T47D (cell line): ENCODE measurements at places on chromosomes 6 and 20.
A peak's percentile ranks its signal among the peaks of the same experiment; 100 is the strongest.

GRCh38 chr6:166621114-166621540, 5.9 kb downstream of the RPS6KA2 start:
- DNase-seq: no peak

- DNase-seq: no peak
Observed at GRCh38 chr6:105326833-105327770, 75.8 kb downstream of the PREP start.

- peak; percentile 69 for DNase-seq
Observed at GRCh38 chr20:19212821-19213502, 520 bp downstream of the SLC24A3 start.

DNA sequence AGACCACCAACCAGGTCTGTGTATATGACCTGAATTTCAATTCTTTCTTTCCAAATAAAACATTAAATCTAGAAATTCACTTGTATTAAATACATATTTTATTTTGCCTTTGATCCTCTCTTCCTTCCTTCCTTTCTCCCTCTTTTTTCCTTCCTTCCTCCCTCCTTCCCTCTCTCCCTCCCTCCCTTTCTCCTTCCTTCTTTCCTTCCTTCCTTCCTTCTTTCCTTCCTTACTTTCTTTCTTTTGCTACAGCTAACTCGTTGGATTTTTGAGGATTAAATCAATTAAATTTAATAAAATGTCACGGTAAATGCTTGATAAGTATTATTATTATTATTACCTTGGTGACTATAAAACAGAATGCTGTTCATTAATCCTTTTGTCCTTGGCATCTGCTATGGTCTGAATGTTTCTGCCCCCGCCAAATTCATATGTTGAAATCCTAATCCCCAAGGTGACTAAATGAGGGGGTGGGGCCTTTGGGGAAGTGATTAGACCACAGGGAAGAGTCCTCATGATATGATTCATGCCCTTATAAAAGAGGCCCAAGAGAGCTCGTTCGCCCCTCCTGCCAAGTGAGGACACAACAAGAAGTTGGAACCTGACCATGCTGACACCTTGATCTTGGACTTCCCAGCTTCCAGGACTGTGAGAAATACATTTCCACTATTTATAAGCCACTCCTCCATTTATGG, 67.6 kb upstream of the BTBD3 start:
- DNase-seq: no peak

DNA sequence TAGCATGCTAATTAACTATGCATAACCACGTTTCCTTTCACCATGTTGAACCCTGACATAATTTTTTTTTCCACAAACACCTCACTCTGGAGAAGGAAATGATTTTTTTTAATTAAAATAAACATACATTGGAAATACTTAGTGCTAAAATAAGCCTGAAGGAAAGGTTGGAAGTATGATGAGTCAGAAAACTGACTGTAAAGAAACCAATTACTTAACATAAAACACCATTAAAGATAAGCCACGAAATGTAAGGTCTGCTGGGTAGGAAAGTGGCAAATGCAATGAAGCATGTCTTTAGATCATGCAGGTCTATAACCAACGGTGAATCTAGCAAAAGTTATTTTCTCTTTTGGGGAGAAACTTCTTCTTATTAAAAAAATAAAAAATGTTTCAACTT, 47.5 kb downstream of the OPRM1 start:
- DNase-seq: no peak

DNA sequence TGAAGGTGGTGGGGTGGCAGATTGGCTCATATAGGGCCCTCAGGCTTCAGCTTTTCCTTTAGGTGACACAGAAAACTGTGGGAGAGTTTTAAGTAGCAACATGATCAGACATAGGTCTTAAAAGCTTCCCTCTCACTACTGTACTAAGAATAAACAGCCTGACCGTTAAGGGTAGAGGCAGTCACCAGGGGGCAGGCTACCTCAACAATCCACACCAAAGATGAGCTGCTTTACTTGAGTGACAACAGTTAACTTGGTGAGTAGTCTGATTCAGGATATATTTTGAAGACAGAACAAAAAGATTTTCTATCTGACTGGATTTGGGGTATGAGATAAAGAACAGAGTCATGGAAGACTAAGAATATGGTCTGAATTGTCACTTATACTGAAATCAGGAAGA, 193.1 kb upstream of the SHLD1 start:
- peak; percentile 34 for DNase-seq

DNA sequence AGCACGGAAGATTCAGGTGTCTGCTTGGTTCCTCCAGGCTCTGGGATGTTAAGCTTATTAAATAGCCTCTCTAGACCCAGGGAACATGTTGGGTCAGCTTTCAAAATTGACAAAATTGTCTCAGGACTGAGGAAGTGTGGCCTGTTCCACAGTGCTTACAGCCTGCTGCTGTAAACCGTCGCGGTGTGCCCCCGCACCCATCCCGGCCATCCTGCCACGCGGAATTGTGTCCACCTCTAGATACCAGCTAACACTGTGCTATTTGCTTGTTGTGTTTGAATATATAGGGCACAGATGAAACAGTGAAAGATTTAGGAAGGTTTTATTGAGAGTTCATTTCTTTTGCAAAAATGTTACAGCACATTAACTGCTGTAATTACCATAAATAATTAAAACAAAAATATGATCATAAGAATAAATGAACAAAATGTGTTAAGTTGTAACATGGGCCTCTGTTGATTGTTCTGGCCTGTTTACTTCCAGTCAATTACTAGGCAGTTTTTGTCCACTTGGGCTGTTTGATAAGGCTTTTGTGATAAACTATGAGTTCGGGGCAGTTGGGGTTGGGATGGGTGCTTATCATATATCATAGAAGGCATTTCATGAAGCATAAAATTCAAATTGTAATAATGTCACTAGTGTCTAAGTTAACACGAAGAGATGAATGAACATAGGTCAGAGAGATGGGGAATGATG, 77.4 kb downstream of the ARID1B start:
- no peak for DNase-seq

- peak; percentile 49 for DNase-seq
Observed at GRCh38 chr20:36808317-36809257, 35.0 kb upstream of the DSN1 start.

DNA sequence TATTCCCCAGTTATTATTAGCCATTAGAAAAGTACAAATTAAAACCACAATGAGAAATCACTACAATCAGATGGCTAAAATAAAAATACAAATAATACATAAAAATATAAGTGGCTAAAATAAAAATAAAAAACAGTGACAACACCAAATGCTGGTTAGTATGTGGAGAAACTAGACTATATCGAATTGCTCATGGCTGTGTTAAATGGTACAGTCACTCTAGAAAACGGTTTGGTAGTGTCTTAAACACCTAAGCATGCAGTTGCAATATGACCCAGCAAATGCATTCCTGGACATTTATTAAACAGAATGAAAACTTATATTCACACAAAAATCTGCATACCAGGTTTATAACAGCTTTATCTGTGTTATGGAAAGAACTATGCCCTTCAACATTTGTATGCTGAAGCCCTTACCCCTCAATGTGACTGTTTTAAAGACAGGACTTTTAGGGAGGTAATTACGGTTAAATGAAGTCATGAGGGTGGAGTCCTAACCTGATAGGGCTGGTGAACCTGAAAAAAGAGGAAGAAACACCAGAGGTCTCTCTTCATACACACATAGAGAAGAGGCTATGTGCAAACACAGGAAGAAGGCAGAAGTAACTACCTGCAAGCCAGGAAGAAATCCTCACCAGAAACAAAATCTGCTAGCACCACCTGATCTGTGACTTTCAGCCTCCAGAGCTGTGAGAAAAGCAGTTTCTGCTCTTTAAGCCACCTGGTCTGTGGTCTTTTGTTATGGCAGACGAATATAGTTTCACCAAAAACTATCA, 84.9 kb downstream of the ASCC3 start:
- peak; percentile 13 for DNase-seq

DNA sequence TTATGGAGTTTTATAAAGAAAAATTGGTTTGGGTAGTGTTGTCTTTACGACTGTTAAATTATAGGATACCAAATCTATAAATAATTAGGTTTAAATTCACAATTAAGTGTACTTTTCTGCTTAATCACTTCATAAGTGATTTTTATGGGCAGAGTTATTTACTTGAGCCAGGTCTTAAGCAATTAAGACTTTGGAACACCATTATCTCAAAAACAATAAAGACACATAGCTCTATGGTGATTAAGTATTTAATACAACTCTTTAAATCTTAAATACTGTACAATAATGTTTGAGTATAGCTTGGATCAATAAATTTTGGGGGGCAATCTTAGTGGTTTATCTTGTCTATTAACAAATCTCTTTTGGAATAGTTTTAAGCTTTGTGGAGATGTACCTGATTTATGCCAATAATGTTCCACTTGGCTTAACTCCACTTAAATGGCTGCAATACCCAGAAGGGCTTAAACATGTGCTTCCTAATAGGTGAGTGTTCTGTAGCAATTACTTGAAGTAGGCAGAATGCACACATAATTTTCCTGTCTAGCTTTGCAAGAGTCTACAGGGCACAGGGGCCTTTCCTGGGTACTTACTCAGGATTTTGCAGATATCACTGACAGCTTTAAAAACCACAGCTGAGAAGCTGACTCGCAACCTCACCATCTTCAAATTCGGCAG, 7.5 kb downstream of the FERMT1 start:
- DNase-seq: no peak

DNA sequence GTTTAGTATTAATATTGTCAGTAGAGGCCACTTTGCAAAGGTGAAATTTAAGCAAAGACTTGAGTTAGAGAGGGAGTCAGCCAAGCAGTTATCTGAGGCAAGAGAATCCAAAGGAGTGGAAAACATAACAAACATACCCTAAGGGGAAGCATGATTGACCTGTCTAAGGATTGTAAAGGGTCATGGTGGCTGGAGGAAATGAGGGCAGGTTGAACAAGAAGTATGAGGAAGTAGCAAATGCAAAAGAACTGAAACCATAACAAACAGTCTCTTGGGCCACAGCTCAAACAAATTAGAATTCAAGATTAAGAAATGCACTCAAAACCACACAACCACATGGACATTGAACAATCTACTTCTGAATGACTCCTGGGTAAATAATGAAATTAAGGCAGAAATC, 103.2 kb downstream of the FBXO5 start:
- DNase-seq: peak; percentile 63

DNA sequence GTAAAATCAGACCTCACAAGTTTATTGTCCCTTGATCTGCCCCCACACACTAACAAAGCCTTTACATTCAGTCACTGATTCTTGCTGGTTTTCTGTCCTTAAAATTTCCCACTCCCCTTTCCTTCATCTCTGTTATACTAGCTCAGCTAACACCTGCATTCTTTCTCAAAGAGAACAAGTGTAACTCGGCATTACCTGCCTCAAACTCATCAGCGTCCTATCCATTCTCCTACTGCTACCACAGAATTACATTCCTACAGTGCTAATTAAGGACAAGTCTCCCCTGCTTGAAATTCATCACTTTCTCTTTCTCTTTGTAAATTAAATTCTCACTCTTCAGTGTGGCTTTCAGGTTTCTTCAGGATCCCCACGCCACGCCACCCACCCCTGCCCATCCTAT, 773.2 kb downstream of the FRK start:
- no peak for DNase-seq

DNA sequence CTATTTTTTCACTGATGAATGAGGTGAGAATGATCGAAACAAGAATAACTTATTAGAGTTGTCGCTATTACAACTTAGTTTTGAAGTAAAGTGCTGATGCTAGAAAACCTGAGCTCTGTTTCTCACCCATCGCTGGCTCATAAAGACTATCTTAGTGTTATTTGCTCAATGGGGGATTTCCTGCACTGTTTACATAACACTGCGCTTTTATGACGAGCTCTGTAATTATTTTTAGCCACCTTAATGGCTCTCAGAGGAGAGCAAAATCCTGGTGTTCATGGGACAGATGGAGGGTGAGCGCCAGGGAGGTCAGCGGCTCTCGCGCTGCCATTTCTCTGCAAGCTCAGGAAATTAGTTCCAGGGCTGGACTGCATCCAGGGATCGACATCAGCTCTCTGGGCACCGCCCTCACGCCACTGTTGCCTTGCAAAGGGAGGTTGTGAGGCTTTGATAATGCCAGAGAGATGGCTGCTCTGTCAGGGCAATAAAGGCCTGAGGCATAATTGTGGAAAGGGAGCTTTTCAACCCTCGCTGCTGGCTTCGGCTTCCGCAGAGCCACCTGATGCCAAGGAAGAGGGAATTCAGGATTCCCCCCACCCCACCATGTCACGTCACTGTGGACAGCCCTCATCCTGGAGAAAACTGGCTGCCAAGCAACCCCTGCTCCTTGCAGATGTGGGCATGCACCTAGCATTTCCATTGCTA, 72.0 kb downstream of the DACT2 start:
- no peak for DNase-seq

DNA sequence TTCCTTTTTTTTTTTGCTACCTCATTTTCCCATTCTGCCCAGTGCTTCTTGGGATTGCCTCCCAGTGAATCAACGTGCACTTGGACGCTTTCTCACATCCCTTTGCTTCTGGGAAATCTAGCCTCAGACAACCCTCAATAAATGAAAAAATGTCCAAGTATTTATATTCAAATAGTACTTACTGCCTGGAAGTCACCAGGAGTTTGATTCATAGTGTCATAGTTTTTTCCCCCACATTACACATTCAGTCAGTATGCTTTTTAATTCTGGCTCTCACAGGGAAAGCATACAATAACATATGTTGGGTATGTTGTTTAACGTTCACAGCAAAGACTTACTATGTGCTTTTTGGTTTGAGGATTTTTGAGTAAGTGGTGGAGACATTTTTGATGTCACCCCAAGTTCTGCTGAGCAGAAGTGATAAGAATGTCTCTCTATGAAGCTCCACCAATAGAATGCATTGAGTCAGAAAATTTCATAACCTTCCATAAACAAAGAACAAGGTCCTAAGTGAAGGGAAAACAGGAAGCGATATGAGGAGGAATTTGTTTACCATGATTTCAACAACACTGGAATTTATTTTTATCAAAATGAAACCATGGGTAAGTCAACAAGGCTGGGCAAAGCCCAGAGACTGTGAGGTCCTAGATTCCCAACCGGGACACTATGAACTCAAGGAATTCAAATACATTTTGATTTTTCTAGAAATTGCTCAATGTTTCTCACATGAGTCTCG, 301.2 kb upstream of the BMP2 start:
- no peak for DNase-seq

DNA sequence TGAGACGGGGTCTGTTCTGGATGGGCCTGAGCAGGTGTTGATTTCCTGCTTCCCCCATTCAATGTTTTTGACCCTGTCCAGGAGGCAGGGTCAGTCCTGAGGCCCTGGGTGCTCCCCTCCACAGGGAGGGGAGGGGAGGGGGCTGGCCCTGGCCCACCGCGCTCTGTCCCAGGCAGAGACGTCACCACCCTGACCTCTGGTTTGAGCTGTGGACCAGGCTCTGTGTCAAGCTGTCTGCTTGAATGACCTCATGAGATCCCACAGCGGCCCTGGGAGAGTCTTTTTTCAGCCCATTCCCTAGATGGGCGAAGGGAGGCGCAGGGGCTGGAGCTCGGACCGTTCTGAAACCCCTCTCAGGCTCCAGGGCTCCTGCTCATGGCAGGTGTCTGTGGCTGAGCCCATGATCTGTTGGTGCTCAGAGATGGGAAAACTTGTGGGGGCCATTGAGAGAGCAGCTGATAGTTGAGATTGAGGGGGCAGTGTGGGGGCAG, 8.9 kb upstream of the LKAAEAR1 start:
- no peak for DNase-seq
